ENCODE measurements at places on chromosomes 5 and 9.

GRCh38 chr5:88839238-88839637, 43.7 kb downstream of the MEF2C start:
- DNase-seq = no peak

DNA sequence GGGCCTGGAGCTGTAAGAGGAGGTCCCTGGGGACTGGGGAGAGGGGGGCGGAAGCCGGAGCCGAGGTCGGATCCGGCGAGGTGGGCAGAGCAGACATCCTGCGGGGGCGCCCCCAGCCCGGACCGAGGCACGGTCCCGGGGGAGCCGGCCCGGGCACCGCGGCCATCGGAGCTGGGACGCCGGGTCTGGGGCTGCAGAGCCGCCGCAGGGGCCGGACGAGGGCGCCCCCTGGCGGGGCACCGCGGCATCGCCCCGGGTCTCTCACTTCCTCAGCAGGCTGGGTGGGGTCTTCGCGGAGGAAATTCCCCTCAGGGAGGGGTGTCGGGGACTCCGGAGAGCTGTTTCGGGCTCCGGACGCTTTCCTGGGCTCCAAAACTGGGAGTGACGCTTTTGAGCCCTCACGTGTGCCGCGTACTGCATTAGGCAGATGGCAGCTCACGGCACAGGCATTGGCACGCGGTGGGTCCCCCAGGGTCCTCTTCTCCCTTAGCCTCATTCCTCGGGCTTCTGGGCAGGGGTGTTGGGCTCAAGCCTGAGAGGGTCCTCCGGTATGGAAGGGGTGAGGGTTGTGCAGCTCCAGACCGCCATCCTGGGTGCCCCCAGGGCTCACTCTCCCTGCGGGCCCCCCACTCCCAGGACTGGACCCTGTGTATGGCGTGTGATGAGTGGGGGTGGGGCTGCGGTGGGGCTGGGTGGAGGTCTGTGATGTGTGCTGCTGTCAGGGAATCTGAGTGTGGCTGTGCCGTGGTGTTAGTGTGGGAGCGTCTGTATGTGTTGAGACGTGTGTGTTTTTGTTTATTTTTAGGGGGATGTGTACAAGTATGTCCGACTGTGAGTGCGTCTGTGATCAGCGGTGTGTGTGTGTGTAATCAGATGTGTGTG, 29.6 kb downstream of the LHX2 start:
- peak; percentile 36 for DNase-seq

DNA sequence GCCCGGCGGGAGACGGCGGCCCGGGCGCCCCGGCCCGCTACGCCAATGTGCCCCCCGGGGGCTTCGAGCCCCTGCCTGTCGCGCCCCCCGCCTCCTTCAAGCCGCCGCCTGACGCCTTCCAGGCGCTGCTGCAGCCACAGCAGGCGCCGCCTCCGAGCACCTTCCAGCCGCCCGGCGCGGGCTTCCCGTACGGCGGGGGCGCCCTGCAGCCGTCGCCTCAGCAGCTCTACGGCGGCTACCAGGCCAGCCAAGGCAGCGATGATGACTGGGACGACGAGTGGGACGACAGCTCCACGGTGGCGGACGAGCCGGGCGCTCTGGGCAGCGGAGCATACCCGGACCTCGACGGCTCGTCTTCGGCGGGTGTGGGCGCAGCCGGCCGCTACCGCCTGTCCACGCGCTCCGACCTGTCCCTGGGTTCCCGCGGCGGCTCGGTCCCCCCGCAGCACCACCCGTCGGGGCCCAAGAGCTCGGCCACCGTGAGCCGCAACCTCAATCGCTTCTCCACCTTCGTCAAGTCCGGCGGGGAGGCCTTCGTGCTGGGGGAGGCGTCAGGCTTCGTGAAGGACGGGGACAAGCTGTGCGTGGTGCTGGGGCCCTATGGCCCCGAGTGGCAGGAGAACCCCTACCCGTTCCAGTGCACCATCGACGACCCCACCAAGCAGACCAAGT, 723 bp downstream of the SNX18 start:
- peak; percentile 62 for DNase-seq

GRCh38 chr5:173733831-173734501, 117.5 kb upstream of the BOD1 start:
- no peak for DNase-seq

DNA sequence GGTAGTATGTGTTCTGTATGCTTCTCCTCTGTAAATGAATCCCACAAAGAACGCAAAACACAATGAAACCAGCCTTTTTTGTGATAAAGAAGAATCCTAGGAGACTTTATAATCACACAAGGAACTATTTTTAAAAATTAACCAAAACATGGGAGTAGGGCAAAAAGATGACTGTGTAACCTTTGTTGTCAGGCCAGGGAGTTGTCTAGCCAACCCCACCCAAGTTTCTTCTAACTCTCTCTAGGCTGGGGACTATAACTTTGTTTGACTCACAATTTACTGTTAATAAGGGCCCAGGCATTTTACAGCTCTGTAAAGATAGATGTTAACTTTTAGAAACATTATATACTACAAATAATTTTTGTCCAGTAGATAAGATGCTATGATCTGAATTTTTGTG, 176.1 kb downstream of the ADAMTS12 start:
- DNase-seq = no peak

- peak; percentile 49 for DNase-seq
Measured at GRCh38 chr9:70403618-70404025, 10.8 kb downstream of the KLF9 start.

DNA sequence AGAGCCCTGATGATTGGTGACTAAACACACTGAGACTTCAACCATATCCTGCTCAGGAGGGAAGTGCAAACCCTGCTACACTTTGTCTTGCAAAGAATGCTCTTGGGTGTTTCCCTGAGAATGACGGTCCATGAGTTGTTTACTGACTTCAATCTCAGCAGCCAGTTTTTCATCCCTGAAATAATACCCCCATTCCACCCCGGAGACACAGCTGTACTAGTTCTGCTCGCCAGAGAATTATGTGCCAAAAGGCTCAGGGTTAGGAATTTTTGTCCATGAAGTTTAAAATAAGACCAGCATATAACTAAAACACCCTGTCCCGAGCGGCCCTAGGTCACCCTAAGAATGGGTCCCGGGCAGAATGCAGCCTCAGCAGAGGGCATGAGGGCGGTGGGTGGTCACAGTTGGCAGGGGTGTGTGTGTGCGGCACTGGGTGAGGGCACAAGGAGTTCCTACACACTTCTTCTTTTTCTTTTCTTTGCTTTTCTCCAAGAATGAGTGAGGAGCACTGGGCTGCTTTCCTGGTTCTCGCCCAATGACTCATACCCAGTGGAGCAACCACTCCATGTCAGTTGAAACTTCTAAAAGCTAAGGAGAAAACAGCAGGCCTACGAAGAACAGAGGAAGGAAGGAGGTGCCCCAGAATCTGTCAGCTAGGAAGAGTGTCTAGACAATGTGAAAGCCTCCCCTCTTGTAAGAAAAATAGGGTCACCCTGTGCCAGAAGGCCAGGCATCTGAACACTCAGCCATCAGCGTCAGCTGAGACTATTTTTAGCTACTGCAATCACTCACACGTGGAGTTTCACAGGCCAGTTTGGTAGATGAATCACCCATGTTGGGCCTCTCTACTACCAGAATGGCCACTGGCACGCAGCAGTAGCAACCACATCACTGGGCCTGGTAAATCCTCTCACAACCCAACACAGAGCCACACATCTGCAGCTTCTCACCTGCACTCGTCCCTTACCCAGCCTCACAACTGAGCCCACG, 105.9 kb downstream of the DPYSL3 start:
- peak; percentile 99 for DNase-seq

DNA sequence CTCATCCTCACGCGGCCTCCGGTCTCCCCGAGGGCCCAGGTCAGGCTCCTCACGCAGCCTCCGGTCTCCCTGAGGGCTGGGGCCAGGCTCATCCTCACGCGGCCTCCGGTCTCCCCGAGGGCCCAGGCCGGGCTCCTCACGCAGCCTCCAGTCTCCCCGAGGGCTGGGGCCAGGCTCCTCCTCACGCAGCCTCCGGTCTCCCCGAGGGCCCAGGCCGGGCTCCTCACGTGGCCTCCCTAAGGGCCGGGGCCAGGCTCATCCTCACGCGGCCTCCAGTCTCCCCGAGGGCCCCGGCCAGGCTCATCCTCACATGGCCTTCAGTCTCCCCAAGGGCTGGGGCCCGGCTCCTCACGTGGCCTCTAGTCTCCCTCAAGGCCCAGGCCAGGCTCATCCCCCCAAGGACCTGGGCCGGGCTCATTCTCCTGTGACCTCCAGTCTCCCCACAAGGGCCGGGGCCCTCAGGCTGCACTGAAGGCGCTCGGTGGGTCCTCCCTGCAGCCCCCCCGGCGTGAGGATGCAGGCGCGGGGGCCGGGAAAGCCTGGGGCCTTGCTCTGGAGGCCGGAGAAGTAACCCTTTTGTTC, 51.2 kb upstream of the FCN2 start:
- DNase-seq = no peak

DNA sequence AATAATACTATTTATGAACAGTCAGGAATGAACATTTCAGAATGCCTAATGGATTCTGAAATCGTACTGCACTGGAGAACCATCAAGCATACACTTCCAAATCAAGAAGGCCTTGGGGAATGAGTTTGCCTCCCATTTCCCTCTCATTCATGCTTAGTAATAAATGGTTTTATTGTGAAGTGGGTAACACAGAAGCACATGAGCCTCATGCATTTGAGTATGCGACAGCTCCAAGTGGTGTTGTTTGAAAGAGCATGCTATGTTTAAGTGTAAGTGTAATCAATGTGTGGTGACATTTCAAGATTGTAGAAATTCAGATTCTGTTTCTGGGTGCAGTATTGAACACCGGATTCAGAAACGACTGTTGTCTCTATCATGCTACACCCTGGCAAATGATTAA, 60.0 kb downstream of the SGCD start:
- DNase-seq = no peak

DNA sequence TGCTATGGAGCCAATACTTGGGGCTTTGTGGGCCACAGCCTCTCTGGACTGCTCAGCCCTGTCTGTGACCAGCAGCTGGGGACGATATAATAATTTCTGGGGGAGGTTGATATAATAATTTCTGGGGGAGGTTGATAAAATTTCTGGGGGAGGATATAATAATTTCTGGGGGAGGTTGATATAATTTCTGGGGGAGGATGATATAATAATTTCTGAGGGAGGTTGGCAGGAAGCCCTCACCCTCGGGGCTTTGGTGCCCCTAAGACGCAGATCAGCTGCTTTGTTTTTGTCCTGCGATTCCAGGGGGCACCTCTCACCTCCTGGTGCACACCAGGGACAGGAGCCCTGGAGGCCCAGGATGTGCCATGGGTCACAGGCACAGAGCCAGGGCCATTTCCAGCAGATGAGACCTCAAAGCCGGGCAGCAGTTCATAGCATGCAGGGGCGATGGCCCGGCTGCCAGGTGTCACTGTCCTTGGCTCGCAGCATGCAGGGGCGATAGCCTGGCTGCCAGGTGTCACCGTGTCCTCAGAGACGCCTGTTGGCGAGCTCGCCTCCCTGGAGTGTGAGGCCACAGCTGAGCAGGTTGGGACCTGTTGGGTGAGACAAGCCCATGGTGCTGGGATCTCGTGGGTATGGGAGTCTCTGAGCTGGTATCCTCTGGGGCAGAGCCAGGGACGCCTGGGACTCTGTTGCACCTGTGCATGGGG, 3.8 kb upstream of the TOR4A start:
- no peak for DNase-seq

DNA sequence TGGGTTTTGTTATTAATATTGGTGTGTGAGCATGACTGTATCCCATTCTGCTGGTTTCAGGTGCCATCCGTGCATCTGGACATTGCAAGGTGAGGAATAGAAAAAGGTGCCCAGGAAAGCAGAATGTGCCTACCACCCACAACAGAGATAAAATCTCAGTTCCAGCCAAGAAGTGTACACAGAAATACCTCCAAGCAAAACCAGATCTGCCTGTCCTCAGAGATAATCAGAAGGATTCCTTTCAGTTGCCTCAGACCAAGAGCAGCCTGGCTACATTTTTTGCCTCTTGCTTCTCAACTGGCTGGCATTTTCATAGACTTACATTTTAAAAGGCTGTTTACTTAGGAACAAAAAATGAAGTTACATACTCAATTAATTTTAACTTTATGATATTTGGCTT, 12.1 kb upstream of the ABLIM3 start:
- DNase-seq = peak; percentile 69

DNA sequence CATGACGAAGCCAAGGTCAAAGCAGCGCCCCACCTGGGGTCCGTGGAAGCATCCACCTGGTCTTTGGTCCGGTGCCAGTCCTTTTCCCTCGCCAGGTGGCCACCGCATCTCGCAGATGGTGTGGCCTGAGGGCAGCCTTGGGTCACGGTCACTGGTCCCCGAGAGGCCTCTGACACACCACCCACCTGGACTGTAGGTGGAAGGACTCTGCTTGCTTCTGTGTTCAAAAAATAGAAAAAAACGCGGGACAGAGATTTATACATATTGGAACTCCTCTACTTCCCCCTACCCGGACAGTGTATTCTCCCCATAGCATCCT, 466 bp upstream of the TTC39B start:
- no peak for DNase-seq

DNA sequence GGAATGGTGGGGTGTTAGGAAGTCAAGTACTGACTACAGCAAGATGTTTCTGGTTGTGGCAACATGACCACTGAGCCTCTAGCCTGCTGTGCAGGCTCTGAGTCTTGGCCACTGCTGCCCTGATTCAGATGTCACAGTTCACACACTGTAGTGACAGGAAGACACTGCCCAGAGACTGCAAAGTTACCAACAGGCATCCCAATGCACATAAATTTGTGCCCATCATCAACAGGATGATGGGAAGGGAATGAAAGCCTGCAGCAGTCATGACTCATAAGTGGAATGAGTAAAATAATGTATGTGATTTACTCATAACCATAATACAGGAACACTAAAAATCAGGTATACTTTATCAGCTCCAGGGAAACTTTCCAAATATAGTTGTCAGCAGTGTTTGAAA, 251.6 kb upstream of the HAPLN1 start:
- DNase-seq = peak; percentile 41

DNA sequence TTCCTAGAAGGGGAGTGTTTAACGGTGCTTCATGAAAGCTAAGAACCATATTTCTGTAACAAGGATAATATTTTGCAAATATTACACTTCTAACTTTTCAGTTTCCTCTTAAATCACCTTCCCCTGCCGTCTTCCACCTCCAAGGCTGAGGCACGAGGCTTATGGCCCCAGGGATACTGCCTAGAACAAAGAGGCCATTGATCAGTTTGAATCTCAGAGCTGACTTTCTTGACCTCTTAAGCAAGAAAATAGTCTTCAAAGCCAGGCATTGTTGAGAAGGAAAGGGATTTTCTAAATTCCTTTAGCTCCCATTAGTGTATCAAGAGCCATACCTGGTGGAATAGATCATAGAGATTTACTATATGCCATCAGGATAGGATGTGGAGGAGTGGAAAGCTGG, 566.2 kb downstream of the BNC2 start:
- DNase-seq = no peak

GRCh38 chr9:95343725-95344287, 26.3 kb upstream of the FANCC start:
- DNase-seq = no peak
